ENCODE measurements at places on chromosomes 4 and X. TPM values are rescaled to one million over a fixed set of nuclear protein-coding genes. Genes with fewer than 3 reads are reported as not detected.

GRCh38 chrX:40063555-40063954 is 34.2 kb downstream of the BCOR start:
- DNase-seq: no peak

- no peak for DNase-seq
Observed at GRCh38 chr4:2371765-2372487, 46.5 kb downstream of the ZFYVE28 start.

DNA sequence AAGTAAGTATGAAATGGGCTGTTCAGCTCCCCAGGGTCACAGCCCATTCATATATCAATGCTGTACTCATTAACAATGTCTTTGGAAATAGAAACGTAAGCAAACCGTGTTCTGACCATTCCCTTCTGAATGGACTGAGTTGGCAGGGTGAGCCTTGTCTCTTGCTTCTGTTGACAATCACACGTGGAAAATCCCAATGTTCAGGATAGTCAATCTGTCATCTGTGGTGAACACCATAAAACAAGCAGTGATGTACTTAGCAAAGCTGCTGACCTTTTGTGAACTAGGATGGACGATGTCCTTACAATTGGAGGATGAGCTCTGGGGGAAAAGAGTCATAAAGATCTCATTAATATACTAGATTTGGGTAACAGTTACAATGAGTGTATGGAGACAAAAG is 109.6 kb upstream of the PAQR3 start:
- DNase-seq: no peak

- DNase-seq: no peak
Observed at GRCh38 chr4:41485041-41485440, 52.9 kb upstream of the LIMCH1 start.

- DNase-seq: no peak
Observed at GRCh38 chrX:57528670-57529255, 63.0 kb upstream of the ZXDB start.

- no peak for DNase-seq
Observed at GRCh38 chr4:3388471-3389232, 53.1 kb upstream of the HGFAC start.

- DNase-seq: no peak
Observed at GRCh38 chr4:148573296-148573695, 131.1 kb upstream of the NR3C2 start.

DNA sequence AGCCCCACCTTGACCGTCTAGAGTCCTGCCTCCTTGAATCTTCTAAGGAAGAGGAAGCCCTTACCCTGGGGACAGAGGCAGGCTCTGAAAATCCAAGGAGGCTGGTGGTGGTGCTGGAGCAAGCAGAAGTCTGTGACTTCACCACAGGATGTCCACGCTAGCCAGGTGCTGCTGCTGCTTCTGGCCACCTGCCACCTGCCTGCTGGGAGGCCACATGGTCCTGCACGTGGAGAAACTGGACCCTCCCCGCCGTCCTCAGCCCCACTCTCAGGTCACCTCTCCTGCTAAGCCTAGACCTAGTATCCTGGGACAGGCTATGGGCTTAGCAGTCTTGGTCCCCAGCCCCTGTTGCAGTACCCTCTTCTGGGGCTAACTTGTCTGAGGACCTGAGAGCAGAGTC is 15.8 kb downstream of the TMEM31 start:
- DNase-seq: no peak

- DNase-seq: no peak
Observed at GRCh38 chr4:184280137-184280536, 62.5 kb upstream of the ENPP6 start.

- no peak for DNase-seq
Observed at GRCh38 chrX:11321986-11322385, 28.8 kb downstream of the AMELX start.

GRCh38 chr4:177177541-177178081 is 132.1 kb upstream of the NEIL3 start:
- DNase-seq: no peak

- no peak for DNase-seq
Observed at GRCh38 chr4:123488916-123489315, 92.3 kb downstream of the SPRY1 start.

DNA sequence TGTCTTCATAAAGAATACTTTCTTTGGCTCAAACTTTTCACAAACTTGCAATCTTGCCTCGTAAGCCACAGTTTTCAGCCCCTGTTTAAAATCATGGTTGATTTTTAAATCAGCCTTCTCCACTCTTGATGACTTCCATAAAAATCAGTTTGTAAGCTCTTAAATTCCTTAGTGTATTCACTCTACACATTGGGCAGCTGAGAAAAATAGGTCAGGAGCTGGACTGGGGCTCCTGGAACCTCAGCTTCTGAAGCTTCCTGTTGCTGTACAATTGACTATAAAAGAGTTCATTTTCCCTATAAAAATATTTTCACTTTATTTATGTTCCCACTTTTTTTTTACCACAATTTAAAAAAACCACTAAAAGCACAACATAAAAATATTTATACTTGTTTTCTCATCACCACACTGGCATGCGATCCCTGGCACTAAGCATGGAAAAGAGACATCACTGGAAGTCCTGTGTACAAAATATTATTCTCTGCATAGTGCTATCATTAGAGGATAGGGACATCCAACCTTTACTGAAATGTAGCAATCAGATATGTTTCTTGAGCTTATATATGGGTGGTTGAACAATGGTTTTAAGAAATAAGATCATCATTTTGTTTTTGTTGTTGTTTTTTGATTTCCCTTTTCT is 345.7 kb downstream of the FBXO8 start:
- DNase-seq: no peak

DNA sequence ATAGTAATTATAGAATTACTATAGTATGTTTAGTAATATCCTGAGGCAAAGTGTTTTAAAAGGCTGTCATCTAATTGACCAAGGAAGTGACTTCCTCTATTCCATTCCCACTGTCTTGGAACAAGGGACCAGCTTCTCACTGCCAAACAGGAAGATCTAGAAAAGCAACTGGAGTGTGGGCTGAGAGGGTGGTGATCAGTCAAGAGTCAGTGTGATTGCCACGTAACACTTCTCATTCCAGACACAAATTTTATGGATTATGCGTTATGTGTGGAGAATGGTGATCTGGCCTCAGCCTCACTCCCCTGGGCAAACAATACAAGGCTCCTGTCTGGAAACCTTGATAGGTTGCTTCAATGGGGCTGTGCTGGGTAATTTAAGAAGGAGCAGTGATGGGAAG is 60.0 kb downstream of the RRAGB start:
- DNase-seq: no peak

- DNase-seq: no peak
Observed at GRCh38 chr4:153362184-153362583, 17.7 kb downstream of the MND1 start.

- no peak for DNase-seq
Observed at GRCh38 chr4:73410916-73411730, 7.0 kb downstream of the ALB start.

DNA sequence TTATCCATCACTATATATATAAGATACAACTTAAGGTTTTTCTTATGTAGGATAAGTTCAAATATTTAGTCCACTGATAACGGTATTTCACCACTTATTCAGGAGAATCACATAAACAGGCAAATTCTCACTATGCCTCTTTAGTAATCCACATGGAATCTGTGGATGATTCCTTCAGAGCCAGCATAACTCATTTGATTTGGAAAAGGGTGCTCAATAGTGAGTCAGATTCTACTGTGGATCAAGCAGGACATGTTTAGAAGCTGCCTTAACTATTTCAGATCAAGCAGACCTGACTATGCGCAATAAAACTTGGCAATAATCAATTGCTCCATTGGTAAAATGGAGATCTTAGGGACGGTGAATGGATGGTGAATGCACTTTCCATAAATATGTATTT is 184.1 kb downstream of the CBR4 start:
- DNase-seq: no peak

DNA sequence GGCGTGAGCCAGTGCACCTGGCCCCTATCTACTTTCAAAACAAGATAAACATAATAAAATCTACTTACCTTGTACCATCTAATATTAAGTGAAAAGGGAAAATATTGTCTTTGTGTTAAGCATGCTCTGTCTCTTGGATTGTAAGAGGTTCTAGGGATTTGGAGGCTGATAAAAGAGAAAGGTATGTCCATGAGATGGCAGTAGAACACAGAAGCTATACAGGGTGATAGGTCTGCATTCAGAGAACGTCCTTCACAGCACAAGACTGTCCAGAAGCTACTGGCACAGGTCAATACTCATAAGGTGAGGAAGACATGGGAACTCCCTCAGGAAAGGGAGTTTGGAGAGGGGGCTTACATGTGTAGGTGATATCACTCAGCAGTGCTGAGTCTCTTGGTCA is 135.5 kb downstream of the TMEM47 start:
- DNase-seq: no peak

DNA sequence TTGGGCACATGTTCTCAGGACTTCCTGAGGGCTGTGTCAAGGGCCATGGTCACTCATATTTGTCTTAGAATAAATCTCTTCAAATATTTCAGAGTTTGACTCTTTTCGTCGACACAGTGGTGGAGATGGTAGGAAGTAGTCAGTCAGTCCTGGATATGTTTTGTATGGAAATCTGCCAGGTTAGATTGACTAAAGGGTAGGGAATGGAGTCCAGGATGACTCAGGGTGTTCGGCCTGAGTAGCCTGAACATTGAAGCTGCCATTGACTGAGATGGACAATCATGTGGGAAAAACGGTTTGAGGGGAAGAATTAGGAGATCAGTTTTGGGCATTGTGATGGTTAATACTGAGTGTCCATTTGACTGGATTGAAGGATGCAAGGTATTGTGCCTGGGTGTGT is 177.1 kb upstream of the CENPE start:
- DNase-seq: no peak

GRCh38 chrX:151225843-151226242 is 49.5 kb downstream of the GPR50 start:
- DNase-seq: no peak

- no peak for DNase-seq
Observed at GRCh38 chr4:85788604-85789003, 313.7 kb downstream of the ARHGAP24 start.

- no peak for DNase-seq
Observed at GRCh38 chrX:66410806-66411205, 228.1 kb downstream of the EDA2R start.

DNA sequence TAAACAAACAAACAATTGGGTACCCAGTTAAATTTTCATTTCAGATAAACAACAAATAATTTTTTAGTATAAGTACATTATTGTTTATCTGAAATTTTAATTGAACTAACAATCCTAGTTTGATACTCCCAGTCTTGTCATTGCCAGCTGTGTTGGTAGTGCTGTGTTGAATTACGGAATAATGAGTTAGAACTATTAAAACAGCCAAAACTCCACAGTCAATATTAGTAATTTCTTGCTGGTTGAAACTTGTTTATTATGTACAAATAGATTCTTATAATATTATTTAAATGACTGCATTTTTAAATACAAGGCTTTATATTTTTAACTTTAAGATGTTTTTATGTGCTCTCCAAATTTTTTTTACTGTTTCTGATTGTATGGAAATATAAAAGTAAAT is 2.9 kb downstream of the CXCL8 start:
- no peak for DNase-seq

- no peak for DNase-seq
Observed at GRCh38 chrX:9635803-9636202, 129.8 kb downstream of the GPR143 start.

DNA sequence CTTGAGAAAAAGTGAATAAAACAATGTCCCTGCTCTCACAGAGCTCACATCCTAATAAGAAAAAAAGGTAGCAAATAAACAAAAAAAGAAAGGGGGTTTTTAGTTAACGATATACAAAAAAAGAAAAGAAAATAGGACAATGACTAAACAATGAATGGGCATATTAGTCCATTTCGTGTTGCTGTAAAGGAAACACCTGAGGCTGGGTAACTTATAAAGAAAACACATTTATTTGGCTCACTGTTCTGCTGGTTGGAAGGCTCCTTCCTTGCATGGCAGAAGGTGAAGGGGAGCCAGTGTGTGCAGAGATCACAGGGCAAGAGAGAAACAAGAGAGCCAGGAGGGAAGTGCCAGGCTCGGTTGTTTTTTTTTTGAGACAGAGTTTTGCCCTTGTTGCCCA is 4.7 kb upstream of the KLF3 start:
- no peak for DNase-seq

NR3C2 gene
- total RNA-seq: 5.2 TPM

TLR6 gene
- total RNA-seq: 0.98 TPM

PAGE4 gene
- total RNA-seq: not detected

NIPAL1 gene
- 13.3 TPM for total RNA-seq

AVPR2 gene
- not detected for total RNA-seq

WFS1 gene
- 31.5 TPM for total RNA-seq

TLR3 gene
- total RNA-seq: 9.1 TPM

PLAC8 gene
- total RNA-seq: 1.6 TPM

ATP8A1 gene
- total RNA-seq: 13.0 TPM

CAMK2D gene
- 35.1 TPM for total RNA-seq

SSX4 gene
- total RNA-seq: not detected

Data from mesothelial cell of epicardium (in vitro differentiated cells).